Caki2 (cell line): ENCODE measurements at places on chromosomes 3 and 15. TPM values are rescaled to one million over a fixed set of nuclear protein-coding genes. Genes with fewer than 3 reads are reported as not detected.

ARNT2 gene
- 26.3 and 35.6 TPM in 2 replicates for total RNA-seq

CYP1A1 gene
- total RNA-seq: 3.6 TPM in 1 of 2 replicates, not detected in the other

MKRN2 gene
- total RNA-seq: 20.3 and 22.3 TPM in 2 replicates

CMTM8 gene
- 1.1 and 3.2 TPM in 2 replicates for total RNA-seq

EPHA3 gene
- total RNA-seq: not detected in 2 replicates

OR5K2 gene
- not detected in 2 replicates for total RNA-seq
